ENCODE measurements at places on chromosomes 4 and X. TPM values are rescaled to one million over a fixed set of nuclear protein-coding genes. Genes with fewer than 3 reads are reported as not detected.

The CFAP47 gene
- total RNA-seq = not detected

The SLC9A7 gene
- total RNA-seq = 12.9 TPM

The CWH43 gene
- total RNA-seq = not detected

The HPGDS gene
- total RNA-seq = not detected

The SLC38A5 gene
- total RNA-seq = 4.4 TPM

The GPC4 gene
- total RNA-seq = 0.11 TPM

The CDX4 gene
- total RNA-seq = not detected

The P2RY4 gene
- not detected for total RNA-seq

The ADH5 gene
- total RNA-seq = 140 TPM

The UGT2B11 gene
- total RNA-seq = not detected

DNA sequence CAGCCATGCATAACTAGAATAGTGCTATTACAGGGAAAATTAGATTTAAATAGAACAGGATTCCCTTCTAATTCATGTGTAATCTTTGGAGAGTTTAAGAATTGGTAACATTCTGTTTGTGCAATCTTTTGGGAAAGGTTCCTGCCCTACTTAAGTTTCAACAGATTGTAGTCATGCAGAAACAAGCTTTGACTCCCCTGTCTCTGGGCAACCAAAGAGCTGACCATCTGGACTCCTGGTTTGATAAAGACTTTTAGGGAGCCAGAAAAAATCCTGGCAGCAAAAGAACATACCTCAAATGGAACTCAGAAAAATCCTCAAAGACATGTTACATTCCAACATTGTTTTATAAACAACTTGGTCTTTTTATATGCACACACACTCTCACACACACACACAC lies 191.1 kb upstream of the NEIL3 start:
- peak; percentile 88 for DNase-seq

DNA sequence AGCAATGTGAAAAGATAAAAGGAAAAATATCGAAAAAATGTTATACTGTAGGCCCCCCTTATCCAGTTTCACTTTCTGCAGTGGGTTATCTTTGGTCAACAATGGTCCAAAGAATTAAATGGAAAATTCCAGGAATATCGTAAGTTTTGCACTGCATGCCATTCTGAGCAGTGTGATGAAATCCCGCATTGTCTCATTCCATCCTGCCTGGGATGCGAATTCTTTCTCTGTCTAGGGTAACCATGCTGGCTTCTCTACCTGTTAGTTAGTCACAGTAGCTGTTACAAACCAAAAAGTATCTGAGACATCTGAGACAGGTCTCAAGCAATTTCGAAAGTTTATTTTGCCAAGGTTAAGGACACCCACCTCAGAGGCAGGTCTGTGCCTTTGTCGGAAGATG lies 170.3 kb downstream of the COX18 start:
- DNase-seq = no peak

GRCh38 chr4:147954850-147955249 lies 223.0 kb downstream of the ARHGAP10 start:
- DNase-seq = no peak

DNA sequence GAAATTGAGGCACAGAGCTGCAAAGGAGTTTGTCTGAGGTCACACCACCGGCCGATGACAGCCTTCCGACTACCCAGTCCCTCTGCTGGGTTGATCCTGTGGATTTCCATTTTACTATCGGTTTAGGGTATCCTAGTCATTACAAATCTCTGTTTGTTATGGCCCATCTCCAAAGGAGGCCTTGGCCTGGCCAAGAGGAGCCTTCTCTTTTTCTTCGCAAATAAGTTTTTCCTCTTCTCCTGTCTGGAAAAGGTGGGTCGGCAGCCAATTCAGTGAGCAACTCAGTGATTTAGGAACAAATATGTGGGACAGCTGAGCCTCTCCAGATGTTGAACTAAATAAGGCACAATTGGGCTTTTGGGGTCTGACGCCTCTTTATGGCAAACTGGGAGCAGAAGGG lies 169.2 kb upstream of the RBPJ start:
- no peak for DNase-seq

DNA sequence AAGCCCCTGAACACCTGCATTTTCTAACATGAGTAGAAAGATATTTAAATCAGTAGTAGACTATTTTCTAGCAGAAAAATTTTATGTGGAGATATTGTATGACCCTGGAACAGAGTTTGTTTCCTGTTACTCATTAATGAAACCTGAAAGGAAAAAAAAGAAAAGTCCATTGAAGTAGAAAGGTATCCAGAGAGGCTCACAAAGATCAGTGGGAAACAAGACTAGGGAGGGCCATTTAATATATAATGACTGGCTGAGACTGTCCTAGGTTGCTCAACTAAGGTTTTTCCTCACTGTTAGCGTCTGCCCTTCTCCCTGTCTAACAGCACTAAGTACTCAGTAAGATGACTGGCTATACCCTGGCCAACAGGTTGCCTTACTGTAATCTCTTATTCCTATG lies 788.6 kb downstream of the GLUD2 start:
- no peak for DNase-seq

- no peak for DNase-seq
Measured at GRCh38 chrX:155998761-155999510, 1.4 kb downstream of the IL9R start.

DNA sequence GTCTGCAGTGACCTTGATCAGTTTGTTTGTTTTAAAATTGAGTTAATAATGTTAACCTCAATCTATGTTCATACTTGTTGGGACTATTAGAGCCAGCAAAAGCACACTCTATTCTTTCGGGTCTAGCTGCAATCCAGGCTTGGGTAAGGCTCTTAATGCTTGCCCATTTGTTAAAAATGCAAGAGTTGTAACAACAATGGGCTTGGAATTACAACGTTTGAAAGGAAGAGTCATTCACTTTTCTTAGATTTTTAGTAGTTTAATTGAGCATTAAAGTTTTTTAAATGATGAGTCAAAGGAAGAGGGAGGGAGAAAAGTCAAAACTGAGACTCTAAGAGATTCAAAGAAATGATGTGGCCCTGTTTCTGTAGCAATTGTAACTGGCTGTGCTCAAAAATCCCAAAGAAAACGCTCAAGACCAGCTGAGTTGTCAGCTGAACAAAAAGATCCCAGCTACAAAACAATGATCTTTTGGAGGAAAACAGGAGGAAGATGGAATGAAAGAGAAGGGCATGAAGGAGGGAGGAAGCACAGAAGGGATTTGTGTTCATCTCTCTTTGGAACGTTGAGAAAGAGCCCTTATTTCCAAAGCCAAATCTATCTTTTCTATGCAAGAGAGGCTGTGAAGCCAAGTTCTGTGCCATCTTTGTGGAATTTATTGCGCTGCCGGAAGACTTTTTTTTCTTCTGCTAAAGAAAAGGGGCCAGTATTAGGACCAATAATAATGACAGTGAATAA lies 5.5 kb downstream of the SCD5 start:
- no peak for DNase-seq

GRCh38 chr4:173217727-173218126 lies 49.1 kb downstream of the GALNT7 start:
- DNase-seq = peak; percentile 78

- DNase-seq = peak; percentile 42
Measured at GRCh38 chr4:25223802-25224375, 9.9 kb upstream of the PI4K2B start.

- DNase-seq = no peak
Measured at GRCh38 chr4:47914926-47915237, 499 bp upstream of the NFXL1 start.

GRCh38 chr4:188002751-188003150 lies 7.2 kb downstream of the ZFP42 start:
- no peak for DNase-seq

DNA sequence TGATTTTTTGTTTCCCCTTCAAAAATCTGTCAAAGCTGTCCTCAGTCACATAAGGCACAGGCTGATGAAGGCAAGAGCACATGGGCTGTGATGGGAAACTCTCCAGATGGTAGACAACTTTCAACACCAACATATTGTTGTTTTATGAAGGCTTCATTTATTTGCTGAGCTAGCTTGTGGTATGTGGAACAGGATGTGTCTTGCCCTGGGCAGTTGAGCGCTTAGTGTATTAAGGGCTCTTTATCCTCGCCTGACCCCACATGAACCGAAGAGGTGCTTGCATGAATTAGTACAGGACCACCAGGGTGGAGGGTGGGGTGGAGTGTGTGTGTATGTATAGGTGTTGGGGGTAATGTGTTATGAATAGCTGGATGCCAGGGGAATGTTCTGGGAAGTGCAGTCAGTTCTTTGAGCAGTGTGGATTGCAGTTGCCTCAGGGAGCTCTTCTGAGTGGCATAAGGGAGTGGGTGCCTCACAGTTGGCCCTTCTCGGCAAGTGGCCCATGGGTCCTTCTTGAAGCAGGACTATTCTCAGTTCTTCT lies 103.1 kb downstream of the PHEX start:
- DNase-seq = peak; percentile 60

- DNase-seq = no peak
Measured at GRCh38 chr4:162401021-162401420, 237.2 kb upstream of the FSTL5 start.

DNA sequence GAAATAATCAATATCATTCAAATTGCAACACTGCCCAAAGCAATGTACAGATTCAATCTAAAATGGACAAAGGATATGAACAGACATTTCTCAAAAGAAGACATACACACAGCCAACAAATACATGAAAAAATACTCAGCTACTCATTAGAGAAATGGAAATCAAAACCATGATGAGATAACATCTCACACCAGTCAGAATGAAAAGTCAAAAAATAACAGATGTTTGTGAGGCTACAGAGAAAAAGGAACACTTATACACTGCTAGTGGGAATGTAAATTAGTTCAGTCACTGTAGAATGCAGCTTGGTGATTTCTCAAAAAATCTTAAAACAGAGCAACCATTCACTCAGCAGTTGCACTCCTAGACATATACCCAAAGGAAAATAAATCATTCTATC lies 205.2 kb downstream of the DKK2 start:
- DNase-seq = no peak

Measured in LHCN-M2 (cell line).